ENCODE measurements at places on chromosomes 7 and 10.
A peak's percentile ranks its signal among the peaks of the same experiment; 100 is the strongest.

DNA sequence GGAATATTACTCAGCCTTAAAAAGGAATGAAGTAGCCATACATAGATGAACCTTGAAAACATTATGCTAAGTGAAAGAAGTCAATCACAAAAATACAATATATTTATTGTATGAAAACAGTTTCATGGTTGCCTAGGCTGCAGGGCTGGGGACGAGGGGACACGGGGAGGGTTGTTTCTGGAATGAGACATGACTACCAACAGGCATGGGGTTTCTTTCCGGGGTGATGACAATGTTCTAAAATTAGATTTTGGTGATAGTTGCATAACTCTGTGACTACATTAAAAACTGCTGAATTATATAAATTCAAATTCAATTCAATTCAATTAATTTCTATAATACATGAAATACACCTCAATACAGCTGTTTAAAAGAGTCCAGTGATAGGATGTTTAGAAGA, 88.0 kb downstream of the ARHGAP22 start:
- no peak for DNase-seq

DNA sequence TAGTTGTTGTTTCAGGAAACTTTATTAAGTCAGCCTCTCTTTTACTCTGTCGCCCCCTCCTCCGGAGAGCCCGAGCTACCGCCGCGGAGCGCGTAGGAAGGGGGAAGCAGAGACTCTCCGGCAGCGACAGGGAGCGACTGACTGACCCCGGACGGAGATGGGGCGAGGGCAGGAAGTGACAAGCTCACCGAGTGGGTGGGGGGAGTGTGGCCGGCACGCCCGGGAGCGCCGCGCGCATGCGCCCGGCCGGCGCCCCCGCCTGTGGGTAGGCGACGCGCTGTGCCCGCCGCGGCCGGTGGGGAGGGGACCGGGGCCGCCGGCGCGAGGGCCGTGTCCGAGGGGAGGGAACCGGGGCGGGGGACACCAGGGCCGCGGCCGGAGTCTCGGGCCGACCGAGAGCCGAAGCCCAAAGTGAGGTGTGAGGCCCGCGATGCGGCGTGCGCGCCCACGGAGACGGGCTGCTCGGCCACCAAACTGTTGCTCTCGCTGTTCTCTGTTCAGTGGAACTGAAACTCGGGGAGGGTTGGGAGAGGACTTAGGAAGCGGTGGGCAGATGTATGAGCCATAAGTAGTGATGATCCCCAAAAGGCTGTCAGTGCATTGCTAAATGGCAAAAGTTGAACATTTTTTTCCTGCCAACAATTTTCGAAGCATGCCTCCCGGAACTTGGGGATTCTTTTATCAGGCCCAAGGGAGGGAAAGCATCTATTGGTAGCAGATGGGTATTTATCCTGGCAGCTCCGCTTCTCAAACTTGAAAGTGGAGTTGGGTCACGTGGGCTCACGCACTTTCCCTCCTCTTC, at the start of gene ZNF800:
Gene ZNF800 (minus strand): TSS at position 143 of the 802 bp plus-strand sequence. CDS start 1,151 bp downstream, outside the sequence.
- peak; percentile 81 for DNase-seq

- DNase-seq, result no peak
Measured at GRCh38 chr10:124701038-124701365, 43.2 kb downstream of the FAM53B start.

- no peak for DNase-seq
Measured at GRCh38 chr10:129079705-129080104, 387.3 kb upstream of the MGMT start.

DNA sequence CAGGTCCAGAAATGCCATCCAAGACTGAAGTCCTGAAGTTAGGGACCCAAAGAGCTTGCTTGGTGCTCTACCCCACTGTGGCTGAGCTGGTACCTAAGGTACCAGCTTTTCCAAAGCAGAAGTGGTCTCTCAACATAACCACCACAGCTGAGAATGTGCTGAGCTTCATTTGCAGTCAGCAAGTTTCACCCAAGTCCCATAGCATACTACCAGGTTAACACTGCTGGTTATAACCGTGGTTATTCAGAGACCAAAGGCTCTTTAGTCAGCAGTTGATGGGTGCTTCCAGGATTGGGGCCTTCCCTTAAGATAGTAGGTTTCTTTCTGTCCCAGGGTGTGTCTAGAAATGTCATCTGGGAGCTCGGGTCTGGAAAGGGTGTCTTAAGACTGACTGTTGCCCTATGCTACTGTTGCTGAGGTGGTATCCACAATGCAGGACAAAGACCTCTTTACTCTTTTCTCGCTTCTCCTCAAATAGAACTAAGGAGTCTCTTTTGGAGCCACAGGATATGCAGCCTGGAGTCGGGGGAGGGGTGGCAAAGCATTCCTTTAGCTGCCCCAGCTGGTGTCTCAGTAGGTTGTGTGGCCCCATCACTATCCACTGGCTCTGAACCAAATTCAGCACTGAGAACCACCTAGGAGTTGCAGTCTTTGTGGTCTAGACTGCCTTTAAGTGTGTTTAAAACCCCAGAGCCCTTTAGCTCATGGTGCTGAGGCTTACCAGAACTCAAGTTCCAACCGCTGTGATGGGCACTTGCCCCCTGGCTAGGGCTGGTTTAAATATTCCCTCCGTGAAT, 354.9 kb upstream of the SEMA3C start:
- no peak for DNase-seq

DNA sequence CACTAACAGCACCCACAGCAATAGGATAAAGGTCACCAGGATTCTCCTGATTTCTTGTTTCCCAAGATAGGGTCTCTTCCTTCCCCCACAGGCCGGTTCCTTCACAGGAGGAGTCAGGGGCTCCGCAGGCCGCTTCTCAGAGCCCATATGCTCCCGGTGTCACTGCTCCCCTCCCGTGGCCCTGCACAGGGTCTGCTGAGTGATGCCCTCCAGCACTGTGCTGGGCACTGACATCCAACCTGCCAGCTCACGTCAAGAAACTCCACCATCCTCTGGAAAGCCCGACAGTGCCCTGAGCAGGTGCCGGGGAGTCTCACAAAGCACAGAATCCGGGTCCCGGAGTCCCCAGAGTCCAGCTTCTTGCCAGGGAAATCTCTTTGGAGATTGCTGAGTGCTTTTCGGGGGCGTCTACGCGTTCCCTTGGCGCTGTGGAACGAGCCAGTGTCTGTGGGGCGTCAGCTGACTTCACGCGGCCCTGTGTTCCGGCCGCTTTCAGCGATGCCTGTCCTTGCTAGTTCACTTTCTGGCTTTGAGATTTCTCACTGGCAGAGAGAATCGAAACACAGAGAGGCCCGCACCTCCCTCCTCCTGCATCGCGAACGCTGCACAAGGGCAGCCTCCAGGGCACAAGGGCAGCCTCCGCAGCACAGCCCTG, 567.5 kb downstream of the DNAJB6 start:
- DNase-seq, result no peak

DNA sequence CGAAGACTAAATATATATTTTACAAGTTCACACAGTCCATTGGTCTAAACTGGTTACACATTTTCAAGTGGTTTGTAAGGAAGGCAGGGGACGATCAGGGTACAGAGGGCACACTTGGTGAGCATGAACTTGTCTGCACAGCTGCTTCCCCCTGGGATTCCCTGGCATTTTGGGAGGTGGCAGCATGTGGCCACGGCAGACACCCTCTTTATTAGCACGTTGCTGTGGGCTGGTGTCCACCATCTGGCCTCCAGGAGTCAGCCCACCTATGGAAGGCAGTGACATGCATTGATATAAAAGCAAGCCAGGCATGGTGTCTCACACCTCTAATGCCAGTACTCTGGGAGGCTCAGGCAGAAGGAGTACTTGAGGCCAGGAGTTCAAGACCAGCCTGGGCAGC, 350.2 kb downstream of the TYW1 start:
- DNase-seq, result no peak

Measured in NCI-H1092 (cell line).